IMR-90 (cell line): ENCODE measurements at places on chromosomes 13 and 19. TPM values are rescaled to one million over a fixed set of nuclear protein-coding genes. Genes with fewer than 3 reads are reported as not detected.
A peak's percentile ranks its signal among the peaks of the same experiment; 100 is the strongest.

- DNase-seq = no peak
Observed at GRCh38 chr13:88744289-88744688, 1073.1 kb downstream of the SLITRK5 start.

DNA sequence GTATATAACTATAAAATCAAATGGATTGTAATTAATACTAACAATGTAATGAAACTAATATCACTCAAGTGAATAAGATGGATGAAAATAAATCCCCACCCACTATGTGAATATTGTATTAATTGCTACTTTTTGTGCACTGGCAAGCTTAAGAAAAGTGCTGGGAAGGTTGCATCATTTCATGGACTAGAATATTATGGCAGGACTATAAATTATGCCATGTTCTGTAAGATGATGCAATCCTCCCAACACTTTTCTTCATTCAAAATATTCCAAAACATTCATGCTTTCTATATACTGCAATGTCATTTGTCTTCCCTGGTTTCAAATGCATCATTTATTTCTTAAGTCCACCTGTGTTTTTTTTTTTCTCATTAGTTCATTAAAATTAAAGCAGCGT lies 457.6 kb upstream of the GPC6 start:
- DNase-seq = peak; percentile 4

- DNase-seq = no peak
Observed at GRCh38 chr19:29538146-29538545, 12.4 kb downstream of the VSTM2B start.

GRCh38 chr19:403221-404027 lies 5.5 kb downstream of the C2CD4C start:
- DNase-seq = no peak

Gene KCNJ14
- total RNA-seq = under 0.01 and 0.18 TPM in 2 replicates

DNA sequence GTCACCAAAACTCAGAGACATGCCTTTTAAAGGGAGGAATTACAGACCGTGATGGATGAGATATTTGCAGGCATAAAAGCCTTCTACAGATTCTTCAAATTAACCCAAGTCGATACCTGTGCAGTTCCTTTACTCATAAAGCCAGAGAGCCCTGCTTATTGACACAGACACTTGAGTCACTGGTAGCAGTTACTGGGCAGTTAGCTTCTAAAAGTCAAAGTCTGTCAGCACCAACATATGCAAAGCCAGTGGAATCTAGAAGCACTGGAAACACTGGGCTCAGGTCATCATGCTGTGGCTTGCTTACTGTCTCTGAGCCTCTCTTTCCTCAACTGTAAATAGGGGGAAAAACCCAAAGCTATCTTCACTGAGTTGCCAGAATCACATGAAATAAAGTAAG lies 25.7 kb upstream of the LRCH1 start:
- DNase-seq = no peak

GRCh38 chr19:46115396-46116106 lies 8.9 kb downstream of the IGFL3 start:
- DNase-seq = peak; percentile 81

DNA sequence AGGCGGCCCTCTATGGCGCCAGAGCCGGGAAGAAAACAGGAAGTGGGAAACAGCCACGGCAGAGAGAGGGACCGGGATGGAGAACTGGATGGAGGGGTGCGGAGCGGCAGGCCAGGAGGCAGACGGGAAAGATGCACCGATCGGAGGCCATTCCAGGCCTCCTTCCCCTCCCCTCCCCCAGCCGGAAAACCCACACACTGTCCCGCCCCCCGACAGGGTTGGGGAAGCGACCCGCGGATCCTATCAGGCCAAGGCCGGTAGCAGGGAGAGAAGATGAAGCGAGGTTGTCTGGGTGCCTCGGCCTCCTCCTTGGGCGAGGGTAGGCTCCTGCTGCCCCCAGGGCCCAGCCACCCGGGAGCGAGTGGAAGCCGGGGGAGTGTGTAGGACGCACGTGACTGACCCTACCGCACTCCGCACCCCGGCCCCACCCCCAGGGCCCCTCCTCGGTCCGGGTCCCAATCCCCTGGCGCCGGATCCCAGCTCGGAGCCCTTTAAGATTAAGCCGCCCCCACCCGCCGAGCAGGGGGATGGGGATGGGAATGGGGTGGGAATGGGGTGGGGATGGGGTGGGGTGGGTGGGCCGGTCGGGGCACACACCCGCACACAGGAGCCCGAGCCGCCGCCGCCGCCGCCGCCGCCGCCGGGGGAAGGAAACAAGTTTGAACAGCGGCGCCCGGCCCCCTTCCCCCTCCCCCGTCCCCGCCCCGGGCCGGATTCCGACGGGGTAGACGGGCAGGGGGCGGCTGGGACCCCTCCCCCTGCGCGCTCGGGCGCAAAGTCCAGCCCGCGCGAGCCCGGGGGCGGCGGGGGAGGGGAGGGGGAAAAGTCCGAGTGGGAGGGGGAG lies 1.5 kb downstream of the ERF start:
- DNase-seq = peak; percentile 26

DNA sequence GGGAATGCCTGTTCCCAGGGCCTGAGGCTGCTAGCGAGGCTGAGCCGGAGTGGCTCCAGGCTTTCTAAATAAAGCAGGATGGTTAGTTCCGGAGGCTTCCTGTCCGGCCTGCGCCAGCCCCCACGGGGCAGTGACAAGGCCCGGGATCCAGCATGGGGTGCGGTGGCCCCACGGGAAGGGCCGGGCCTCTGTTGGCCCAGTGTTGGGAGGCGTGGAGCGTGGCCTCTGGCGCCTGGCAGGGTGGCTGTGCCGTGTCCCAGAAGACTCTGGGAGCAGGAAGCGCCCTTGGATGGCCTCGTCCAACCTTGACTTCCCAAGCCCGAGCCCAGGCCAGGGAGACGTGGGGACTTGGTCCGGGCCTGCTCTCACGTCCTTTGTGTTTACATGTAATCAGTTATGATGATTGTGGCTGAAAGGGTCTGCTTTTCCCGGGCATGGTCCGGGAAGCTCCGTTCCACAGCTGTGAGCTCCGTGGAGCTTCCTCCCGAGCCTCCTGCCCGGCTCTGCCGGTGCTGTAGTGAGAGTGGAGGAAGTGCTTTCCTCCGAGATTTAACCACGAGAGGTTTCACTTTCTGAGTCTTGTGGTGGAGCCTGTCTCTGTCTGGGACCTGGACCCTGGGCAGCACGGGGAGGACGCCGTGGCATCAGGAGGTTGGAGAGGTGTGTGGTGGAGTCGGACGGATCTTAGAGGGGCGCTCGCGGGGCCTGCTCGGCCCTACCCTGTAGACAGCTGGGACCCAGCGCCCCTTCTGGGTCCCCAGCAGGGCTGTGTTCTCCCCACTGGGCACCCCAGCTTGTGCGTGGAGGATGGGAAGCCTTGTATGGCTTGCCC lies 4.6 kb downstream of the GNA11 start:
- DNase-seq = peak; percentile 23
